ENCODE measurements at places on chromosomes 16 and 17. TPM values are rescaled to one million over a fixed set of nuclear protein-coding genes. Genes with fewer than 3 reads are reported as not detected.

IL34 gene
- total RNA-seq = 0.14 TPM

TMEM238L gene
- total RNA-seq = not detected

AOC2 gene
- total RNA-seq = 0.80 TPM

KRT25 gene
- total RNA-seq = not detected

GPRC5C gene
- total RNA-seq = not detected

Measured in thoracic aorta endothelial cell (primary cell).